ENCODE measurements at places on chromosomes 16 and 17. TPM values are rescaled to one million over a fixed set of nuclear protein-coding genes. Genes with fewer than 3 reads are reported as not detected.

The HCRT gene
- total RNA-seq: not detected

- no peak for DNase-seq
Observed at GRCh38 chr17:1773696-1774181, 11.9 kb downstream of the SERPINF1 start.

The KRT23 gene
- not detected for total RNA-seq

DNA sequence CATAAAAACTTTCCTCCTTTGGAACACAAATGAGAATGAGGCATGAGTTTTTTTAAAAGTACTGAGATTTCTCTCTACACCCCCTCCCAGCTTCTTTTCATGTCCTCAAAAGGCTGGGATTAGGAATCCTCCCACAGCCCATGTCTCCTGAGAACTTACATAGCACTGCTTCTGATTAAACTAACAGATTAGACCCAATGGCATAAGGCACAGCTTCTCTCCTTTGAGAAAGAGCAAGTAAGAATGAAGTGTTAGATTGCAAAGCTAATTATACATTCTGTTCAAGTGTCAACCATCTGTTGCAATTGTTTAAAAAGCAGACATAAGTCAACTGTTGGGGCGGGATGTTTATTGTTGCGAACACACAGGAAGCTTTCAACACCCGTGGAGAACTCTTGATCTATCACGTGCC lies 715.1 kb downstream of the CDH11 start:
- no peak for DNase-seq

The SLC16A11 gene
- total RNA-seq: not detected

GRCh38 chr16:88891083-88891482 lies 24.6 kb upstream of the PABPN1L start:
- DNase-seq: no peak

- no peak for DNase-seq
Observed at GRCh38 chr16:8686031-8686621, 11.7 kb downstream of the ABAT start.

The JUP gene
- 352 TPM for total RNA-seq

Data from Panc1 (cell line).